HCT116 (cell line): ENCODE measurements at places on chromosomes 5 and 9. TPM values are rescaled to one million over a fixed set of nuclear protein-coding genes. Genes with fewer than 3 reads are reported as not detected.

- no peak for DNase-seq
Measured at GRCh38 chr5:177357146-177357458, 622 bp upstream of the RGS14 start.

DNA sequence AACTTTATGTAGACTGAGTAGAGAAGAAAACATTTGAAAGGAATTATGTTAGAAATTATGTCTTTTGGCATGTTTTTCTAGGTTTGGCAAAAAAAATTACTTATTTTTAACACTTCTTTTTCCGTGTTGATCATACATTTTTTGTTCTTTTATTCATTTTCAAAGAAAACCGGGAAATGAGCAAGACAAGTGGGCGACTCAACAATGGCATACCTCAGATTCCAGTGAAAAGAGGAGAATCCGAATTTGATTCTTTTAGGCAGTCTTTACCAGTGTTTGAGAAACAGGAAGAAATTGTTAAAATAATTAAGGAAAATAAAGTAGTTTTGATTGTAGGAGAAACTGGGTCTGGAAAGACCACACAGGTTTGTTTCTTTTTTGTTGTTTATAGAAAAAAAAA lies 12.9 kb downstream of the YTHDC2 start:
- no peak for DNase-seq

DNA sequence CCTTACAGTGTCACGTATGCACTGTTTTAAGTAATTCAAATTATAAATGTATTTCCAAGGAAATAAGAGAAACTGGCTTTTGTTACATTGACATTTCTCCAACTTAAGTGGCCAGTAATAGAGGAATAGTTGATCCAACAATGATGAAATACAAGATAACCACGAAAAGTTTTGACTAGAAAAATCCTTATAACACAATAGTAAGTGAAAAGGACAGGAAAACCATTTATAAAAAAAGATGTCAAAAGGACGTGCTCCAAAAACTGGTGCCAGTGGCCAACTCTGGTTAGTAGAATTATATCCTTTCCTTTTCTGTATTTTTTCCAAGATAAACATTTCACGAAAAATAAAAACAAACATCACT lies 210.9 kb downstream of the GAPVD1 start:
- no peak for DNase-seq

- DNase-seq, result no peak
Measured at GRCh38 chr9:96680812-96681499, 25.8 kb upstream of the PRXL2C start.

- no peak for DNase-seq
Measured at GRCh38 chr9:132743931-132744479, 73.7 kb downstream of the GTF3C4 start.

DNA sequence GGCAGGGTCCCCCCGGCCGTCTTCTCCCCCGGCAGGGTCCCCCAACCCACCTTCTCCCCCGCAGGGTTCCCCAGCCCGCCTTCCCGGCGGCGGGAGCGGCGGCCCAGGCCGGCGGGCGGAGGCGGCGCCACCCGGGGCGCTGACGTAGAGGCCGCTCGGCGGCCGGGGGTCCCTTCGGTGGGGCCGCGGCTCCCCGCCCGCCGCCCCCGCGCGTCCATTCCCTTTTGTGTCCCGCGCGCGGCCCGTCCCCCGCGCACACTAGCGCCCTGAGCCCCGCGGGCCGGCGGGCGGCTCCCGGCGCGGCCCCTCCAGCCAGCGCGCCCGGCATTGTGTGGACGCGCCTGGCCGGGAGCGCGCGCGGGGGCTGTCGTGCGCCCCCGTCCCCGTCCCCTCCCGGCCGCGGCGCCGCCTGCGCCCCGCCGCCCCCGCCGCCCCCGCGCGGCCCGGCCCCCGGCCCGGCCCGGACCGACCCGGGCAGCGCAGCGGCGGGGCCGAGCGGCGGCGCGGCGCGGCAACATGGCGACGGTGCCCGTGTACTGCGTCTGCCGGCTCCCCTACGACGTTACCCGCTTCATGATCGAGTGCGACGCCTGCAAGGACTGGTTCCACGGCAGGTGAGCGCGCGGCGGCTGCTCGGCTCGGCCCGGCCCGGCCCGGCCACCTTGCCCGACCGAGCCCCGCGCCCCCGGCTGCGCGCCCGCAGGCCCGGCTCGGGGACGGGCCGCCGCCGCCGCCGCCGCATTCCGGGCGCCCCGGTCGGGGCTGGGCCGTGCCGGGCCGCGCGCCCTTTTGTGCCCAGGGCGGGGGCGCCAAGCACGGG lies at the start of gene PHF2:
Gene PHF2 (plus strand): TSS at position 327 of the 820 bp plus-strand sequence. CDS start 190 bp downstream, at position 517.
- no peak for DNase-seq

- DNase-seq, result no peak
Measured at GRCh38 chr5:167653645-167654106, 637.8 kb upstream of the WWC1 start.

DNA sequence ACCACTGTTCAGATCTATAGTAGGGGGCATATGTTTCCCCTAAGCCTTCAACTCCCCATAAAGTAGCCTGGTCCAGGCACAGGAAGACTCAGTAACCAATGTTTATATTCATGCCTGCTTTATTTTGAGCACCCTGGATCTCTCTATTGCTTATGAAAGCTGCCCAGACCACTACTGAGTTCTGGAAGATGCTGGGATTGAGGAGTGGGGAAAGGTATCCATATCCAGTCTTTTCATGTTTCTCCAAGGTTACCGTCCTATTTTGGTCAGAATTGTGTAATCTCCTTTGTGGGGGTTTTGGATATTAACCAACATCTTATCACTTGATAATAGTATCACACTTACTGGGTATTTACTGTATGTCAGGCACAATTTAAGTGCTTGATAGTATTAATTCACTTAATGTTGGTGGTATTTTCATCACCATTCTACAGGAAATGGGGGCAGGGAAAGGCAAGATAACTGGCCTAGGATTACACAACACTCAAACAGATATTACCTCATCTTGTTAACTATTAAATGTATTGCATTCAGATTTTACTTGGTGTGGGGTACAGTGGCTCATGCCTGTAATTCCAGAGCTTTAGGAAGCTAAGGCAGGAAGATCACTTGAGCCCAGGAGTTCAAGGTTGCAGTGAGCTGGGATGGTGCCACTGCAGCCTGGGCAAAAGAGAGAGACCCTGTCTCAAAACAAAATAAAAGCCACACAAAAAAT lies 36.3 kb downstream of the RUSC2 start:
- DNase-seq, result no peak

GRCh38 chr5:93660677-93661076 lies 77.7 kb downstream of the NR2F1 start:
- no peak for DNase-seq

DNA sequence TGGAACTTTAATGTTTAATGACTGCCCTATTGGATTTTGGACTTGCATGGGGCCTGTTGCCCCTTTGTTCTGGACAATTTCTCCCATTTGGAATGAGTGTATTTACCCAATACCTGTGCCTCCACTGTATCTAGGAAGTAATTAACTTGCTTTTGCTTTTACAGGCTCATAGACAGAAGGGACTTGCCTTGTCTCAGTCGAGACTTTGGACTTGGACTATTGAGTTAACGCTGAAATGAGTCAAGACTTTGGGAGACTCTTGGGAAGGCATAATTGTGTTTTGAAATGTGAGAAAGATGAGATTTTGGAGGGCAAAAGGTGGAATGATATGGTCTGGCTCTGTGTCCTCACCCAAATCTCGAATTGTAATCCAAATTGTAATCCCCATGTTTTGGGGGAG lies 368.2 kb downstream of the PDE4D start:
- no peak for DNase-seq

GRCh38 chr5:56075361-56075760 lies 80.6 kb upstream of the IL6ST start:
- no peak for DNase-seq

GRCh38 chr9:4822057-4822456 lies 29.3 kb downstream of the RCL1 start:
- no peak for DNase-seq

GRCh38 chr5:638501-639252 lies 26.5 kb downstream of the CEP72 start:
- DNase-seq, result no peak

- DNase-seq, result no peak
Measured at GRCh38 chr9:29230931-29231330, 1657.7 kb upstream of the C9orf72 start.

GRCh38 chr9:126611193-126611591 lies 2.5 kb upstream of the LMX1B start:
- no peak for DNase-seq

GRCh38 chr5:98455665-98456064 lies 317.8 kb upstream of the RGMB start:
- DNase-seq, result no peak

- DNase-seq, result no peak
Measured at GRCh38 chr5:35919191-35919590, 19.2 kb downstream of the CAPSL start.

DNA sequence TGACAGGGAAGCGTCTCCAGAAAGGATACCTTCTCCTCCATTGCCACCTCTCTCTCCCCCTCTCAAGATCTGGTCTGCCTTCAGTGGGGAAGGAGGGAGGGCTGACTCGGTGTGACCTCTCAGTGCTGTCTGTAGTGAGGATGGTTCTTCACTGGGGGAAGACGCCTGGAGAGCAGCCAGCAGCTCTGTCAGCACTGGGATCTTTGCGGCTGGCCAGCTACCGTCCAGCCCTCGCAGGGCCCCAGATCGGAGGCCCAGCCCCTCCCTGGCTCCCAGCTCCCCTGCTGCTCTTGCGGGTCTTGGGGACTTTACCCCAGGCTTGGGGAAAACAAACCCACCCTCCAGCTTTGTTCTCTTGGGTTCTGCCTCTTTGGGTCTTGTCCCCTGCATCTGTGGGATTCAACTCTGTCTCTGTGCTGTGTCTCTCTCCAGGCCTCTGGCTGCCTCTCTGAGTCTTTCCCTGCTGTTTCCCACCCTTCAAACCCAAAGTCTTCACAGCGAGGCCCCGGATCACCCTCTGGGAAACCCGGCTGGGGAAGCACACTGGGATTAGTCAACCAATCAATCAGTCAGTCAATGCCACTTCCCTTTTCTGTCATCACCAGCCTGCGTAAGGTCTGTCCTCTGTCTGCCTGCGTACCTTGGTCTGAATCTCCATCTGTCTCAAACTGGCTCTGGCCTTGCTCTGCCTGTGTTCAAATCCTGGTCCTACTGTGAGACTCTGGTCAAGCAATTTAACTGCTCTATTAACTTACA lies 23.0 kb downstream of the FGF18 start:
- no peak for DNase-seq

DNA sequence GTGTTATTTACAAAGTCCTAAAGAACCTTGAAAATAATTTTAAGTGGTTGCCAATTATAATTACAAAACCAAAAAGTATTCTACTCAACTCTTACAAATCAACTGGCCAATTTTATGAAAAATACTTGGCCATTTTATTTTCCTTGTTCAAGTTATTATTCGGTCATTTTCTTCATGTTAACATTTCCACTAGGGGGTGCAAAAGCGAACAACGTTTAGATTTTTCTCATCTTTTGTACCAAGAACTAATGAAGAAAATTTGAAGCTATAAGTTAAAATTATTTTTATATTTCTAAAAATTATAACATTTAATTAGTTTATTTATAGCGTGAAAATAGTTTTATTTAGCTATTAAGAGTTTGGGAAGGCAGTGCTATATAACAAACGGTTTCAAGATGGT lies 1453.3 kb downstream of the MAT2B start:
- DNase-seq, result no peak

DNA sequence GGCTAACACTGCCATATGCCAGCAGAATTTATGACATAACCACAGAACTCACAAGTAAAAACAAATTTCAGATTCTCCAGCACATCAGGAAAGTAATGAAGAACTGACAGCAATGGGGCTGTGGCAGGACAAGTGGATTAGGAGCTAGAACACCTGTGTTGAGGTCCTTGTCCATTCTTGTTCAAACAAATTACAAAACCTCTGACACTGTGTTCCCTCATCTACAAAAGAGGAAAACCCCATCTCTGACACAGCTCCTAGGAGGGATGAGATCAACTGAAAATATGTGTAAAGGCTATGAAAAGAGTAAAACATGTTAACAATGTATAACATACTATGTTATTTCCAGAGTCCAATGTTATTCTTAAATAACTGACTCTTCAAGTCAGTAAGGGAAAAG lies 23.5 kb downstream of the ELP1 start:
- DNase-seq, result no peak

DNA sequence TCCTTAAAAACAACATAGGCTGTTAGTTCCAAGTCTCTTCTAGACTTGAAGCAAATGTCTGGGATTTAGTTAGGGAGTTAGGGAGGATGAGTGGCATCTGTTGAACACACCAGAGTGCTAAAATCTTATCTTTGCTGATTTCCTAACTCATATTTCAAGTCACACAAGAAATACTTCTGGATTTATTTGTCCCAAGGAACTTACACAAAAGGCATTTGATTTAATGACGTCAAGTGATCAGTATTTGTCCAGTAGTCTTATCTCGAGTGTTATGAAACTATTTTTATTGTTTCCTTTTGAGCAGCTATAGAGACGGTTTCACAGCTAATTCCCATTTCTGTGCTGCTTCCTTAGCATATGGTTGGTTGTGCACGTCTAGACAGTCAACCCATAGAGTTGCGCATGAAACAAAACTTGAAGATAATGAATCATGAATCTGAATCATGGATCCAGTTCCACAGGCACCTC lies 140.5 kb upstream of the TUT7 start:
- DNase-seq, result no peak

DNA sequence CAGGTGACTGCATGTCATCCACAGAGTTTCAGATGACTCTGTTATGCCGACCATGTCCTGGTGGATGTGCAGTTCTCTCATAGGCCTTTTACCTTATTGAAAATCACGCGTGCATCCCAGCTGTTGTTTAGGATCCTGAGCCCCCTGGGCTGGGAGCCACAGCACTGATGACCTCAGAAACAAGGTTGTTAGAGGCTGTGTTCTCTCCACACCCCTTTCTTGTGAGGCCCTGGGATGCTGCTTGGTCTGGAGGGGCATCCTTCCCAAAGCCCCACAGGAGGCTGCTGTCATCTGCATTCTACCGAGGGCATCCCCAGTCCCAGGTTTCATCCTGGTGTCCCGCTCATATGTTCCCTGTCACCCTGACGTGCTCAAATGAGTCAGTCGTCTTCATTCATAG lies 76.5 kb upstream of the IRX4 start:
- no peak for DNase-seq

GRCh38 chr5:131323378-131323777 lies 59.5 kb downstream of the CDC42SE2 start:
- DNase-seq, result no peak

DNA sequence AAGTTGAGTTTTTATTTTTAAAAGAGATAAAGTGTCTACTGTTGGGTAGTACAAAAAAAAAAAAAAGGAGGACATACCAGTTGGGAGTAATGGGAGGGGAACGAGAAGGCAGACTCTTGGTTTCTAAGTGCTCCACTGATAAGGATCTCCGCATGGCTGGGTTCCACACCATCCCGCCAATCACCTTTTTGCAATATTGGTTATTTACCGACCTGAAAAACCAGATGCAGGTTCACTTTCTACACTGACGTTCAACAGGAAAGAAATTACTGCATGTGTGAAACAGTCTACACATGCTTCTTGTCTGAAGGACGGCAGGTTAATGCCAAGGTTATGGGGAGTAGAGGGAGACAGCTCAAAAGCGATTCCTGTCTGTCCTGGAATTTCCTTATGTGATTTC lies 75.5 kb downstream of the PTPN3 start:
- no peak for DNase-seq

WWC1 gene
- 52.6 TPM for total RNA-seq

LCN9 gene
- not detected for total RNA-seq

PCDHGA7 gene
- total RNA-seq, result not detected

CAVIN4 gene
- total RNA-seq, result 0.59 TPM

PFN3 gene
- not detected for total RNA-seq

TMEFF1 gene
- 3.3 TPM for total RNA-seq

INSL6 gene
- not detected for total RNA-seq

TAF11L5 gene
- not detected for total RNA-seq

ST6GALNAC6 gene
- 24.5 TPM for total RNA-seq

KCNV2 gene
- total RNA-seq, result not detected

PCDHGB1 gene
- 0.15 TPM for total RNA-seq

PCDH12 gene
- total RNA-seq, result 0.02 TPM

SUB1 gene
- 216 TPM for total RNA-seq
